ENCODE measurements at places on chromosomes 12 and 14.

DNA sequence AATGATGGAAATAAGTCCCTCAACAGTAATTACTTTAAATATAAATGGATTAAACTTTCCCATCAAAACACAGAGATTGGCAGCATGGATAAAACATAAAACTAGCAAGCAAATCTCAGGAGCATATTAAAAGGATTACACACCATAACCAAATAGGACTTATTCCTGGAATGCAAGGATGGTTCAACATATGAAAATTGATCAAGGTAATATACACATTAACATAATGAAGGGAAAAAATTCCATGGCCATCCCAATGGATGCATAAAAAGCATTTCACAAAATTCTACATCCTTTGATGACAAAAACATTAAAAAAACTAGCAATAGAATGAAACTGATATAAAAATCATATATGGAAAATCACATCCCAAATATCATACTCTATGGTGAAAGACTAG is 13.6 kb downstream of the CACNA2D4 start:
- DNase-seq = no peak

DNA sequence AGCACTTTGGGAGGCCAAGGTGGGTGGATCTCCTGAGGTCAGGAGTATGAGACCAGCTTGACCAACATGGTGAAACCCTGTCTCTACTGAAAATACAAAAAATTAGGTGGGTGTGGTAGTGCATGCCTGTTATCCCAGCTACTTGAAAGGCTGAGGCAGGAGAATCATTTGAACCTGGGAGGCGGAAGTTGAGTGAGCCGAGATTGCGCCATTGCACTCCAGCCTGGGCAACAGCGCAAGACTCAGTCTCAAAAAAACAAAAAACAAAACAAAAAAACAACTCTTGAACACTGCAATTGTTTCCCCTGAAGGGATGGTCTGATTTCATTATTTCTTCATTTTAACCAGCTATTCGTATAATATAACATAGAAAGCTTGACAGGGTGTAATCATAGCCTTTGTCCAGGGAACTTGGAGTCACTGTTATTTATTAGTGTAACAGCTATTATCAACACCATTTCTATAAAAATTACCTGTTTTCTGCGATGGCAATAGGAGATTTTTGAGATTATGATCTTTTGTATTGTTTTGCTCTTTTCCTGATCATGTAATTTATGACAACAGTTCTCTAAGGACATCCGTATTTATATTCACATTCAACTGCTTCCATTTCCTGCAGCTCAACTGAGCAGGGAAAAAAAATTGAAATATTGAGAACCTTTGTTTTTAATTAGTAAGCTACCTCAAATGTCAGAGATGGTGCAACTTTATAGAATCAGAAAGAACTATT is 94.7 kb downstream of the DIP2B start:
- DNase-seq = no peak

- no peak for DNase-seq
Measured at GRCh38 chr12:91496337-91496736, 313.7 kb upstream of the DCN start.

GRCh38 chr14:24075485-24076301 is 4.3 kb downstream of the CPNE6 start:
- no peak for DNase-seq

DNA sequence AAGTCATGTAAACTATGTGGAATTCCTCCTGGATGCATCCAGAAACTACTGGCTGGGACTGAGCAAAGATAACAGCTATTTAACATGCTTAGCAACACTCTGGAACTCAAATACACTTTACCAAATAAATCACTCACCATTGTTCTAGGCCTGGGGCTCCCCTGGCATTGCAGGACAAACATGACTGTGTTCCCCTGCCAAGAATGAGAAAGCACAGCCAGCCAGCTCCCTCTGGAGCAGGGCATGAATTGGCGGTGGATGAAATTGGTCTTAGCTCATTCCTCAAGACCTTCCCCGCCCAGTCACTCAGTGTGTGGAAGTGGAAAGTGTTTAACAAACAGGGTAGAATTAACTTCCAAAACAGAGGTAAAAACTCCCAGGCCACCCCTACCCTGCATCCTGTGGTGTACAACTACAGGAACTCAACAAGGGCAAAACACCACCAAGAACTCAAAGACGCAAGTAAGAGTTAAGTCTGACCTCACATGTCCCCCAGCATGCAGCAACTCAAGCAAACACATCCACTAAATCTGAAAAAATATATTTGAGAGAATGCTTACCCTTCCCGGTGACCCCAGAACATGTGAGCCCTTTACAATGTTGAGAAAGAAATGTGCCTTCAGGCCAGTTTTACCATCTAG is 58.4 kb upstream of the BDKRB2 start:
- DNase-seq = peak; percentile 82

- no peak for DNase-seq
Measured at GRCh38 chr12:110720516-110720915, 22.2 kb downstream of the PPP1CC start.

GRCh38 chr14:100279563-100279962 is 26.7 kb downstream of the SLC25A29 start:
- DNase-seq = no peak

- DNase-seq = peak; percentile 22
Measured at GRCh38 chr12:132638541-132639408, 20.2 kb downstream of the P2RX2 start.

DNA sequence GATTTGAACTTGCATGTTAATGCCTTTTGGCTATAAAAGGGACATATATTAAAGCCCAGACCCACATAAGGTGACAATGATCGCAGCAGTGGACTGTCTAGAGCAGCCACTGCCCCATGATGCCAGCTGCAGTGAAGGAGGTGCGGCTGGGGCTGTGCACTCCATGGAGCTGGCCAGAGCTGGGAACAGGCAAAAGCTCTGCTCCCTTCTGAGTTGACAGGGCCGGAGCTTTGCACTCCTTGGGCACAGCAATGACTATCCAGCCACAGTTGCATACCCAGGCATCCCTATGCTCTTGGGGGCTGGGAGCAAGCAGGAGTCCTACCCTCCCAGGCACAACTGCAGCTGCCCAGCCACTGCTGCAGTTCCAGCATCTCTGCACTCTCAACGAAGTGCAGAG is 50.2 kb downstream of the EGLN3 start:
- DNase-seq = no peak

DNA sequence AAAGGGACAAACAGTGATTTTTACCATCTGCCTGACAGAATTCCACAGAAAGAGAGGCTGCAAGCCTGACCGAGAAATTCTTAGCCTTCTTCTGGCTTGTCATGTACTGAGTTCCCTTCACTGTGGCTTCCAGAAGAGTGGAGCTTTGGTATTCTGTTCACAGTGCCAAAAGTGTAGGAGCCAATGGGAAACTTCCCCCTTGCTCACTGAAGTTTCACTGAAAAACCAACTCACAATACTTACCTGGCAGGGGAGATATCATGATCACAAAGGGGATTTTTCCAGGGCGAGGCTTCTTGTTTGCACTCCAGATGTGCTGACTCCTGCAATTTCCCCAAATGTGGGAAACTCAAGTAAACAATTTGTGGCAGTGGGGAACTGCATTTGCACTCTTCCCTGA is 31.7 kb upstream of the MMP19 start:
- no peak for DNase-seq

DNA sequence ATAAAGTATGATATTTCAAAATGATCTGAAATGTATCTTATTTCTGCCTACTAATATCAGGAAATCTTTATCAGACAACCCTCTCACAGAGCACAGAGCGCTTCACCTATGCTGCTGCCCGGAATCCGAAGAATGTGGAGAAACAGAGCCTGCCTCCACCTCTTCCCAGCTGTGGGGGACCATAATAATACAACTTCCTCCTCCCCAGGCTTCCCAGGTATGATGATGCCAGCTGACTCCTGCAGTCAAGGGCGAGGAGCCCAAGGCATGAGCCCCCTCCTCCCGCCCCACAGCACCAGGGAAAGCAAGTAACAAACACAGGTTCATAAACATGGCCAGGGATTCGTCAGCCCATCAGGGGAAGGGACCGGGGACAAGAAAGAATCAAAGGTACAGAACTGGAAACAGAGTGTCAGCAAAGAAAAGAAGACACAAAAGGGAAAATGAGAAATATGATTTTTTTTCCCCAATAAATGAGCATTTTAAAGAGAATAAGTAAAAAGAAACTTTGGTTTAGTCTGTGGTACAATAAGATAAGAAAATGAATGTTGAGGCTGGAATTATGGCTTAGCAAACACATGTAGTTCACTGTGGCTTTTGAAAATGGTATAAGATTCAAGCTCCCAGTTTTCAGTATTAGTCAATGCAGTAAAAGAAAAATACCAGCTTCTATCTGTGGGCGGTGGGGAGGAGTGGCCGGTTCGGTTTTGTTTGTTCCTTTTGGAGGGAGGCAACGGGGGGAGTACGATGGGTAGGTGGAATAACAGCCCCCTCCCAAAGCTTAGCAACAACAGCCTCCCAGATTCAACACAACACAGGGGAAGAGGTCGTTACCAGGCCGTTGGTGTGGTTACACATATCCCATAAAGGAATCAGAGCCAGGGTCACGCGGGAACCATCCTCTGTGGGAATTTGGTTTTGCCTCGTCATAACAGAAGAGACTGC is 68.3 kb downstream of the SETD3 start:
- DNase-seq = peak; percentile 37

GRCh38 chr12:64097366-64098105 is 124.6 kb downstream of the KICS2 start:
- DNase-seq = peak; percentile 30

GRCh38 chr14:21723431-21724045 is 49.9 kb upstream of the OR4E1 start:
- no peak for DNase-seq

DNA sequence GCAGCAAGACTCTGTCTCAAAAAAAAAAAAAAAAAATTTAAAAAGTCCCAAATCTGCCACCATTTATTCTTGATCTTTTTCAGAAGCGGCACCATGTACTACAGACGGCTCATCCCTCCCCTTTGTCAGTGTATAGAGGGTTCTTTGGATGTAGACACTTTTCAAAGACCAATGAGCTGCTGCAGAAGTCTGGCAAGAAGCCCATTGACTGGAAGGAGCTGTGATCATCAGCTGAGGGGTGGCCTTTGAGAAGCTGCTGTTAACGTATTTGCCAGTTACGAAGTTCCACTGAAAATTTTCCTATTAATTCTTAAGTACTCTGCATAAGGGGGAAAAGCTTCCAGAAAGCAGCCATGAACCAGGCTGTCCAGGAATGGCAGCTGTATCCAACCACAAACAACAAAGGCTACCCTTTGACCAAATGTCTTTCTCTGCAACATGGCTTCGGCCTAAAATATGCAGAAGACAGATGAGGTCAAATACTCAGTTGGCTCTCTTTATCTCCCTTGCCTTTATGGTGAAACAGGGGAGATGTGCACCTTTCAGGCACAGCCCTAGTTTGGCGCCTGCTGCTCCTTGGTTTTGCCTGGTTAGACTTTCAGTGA is 6.5 kb upstream of the ACACB start:
- no peak for DNase-seq

- no peak for DNase-seq
Measured at GRCh38 chr12:77572371-77572770, 258.3 kb upstream of the NAV3 start.

- DNase-seq = no peak
Measured at GRCh38 chr12:106079148-106079738, 59.5 kb downstream of the NUAK1 start.

- no peak for DNase-seq
Measured at GRCh38 chr12:67881565-67881964, 107.7 kb upstream of the IFNG-AS1 start.

DNA sequence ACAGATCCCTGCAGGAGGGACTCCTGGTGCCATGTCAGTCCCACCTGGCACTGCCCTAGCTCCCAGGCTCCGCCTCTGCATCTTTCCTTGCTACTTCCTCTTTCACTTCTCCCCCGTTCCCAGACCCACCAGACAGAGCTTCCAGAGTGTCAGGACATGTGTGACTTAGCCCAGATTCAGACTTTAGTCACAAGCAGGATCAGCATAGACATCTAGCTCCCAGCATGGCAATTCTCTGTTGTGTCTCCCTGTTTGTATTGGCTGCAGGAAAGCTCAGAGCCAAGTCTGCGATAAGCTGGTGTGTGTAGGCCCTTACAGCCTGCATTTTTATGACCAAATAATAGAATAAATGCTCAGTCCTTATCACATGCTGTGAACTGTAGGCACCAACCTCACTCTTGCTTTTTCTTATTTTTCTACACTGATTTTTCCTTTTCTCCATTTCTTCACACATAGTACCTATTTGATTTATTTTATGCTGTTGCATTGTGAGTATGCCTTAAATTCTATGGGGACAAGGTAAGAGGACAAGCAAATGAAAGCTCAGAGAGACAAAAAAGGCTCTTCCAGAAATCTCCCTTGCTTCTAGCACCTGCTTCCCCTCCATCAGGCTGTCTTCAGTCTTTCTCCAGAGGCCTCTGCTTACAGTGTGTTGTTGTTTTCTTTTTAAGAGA is 5.9 kb downstream of the DHRS2 start:
- no peak for DNase-seq

- DNase-seq = peak; percentile 41
Measured at GRCh38 chr12:22228022-22228875, 106.3 kb downstream of the ST8SIA1 start.

DNA sequence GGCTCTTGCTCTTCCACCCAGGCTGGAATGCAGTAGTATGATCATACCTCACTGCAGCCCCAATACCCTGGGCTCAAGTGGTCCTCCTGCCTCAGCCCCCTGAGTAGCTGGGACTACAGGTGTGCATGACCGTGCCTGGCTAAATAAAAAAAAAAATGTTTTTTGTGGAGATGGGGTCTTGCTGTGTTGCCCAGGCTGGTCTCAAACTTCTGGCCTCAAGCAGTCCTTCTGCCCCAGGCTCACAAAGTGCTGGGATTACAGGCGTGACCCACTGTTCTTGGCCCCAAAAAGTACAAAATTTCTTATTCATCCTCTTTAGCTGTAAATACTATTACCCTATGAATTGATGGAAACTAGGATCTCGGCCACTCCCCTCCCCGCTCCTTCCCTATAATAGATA is 14.7 kb downstream of the CGRRF1 start:
- no peak for DNase-seq

- DNase-seq = no peak
Measured at GRCh38 chr14:62894736-62895135, 150.5 kb downstream of the KCNH5 start.

GRCh38 chr12:83739607-83740006 is 1052.9 kb downstream of the TMTC2 start:
- DNase-seq = no peak

DNA sequence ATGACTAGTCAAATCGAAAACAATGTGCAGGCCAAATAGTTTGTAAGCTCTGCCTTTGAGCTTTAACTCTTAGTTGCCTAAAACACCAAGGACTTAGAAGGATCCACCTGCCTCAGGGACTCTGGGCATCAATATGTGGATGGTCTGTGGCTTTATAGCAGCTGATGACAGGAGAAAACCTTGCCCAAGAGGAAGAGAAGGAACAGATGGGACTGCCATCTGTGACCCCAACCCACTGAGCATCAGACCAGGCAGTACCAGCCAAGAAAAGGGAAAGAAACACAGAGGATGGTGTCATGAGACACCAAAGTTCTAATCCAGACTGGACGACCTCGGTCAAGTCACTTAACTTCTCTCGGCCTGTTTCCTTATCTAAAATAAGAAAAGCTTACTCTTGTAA is 12.7 kb downstream of the TGFB3 start:
- no peak for DNase-seq

- no peak for DNase-seq
Measured at GRCh38 chr14:22929961-22930364, 787 bp upstream of the PRMT5 start.
